ENCODE measurements at places on chromosomes 2 and 18.

- no peak for DNase-seq
These were observed 23.2 kb downstream of the METTL8 start for GRCh38 chr2:171410624-171411023.

- no peak for DNase-seq
These were observed 31.4 kb upstream of the B3GNT7 start for GRCh38 chr2:231364061-231364460.

GRCh38 chr2:140185076-140185475, 1404.9 kb upstream of the NXPH2 start:
- DNase-seq = no peak

- no peak for DNase-seq
These were observed 32.3 kb downstream of the ADCYAP1 start for GRCh38 chr18:936941-937340.

- DNase-seq = no peak
These were observed 15.8 kb upstream of the SEMA4C start for GRCh38 chr2:96885432-96886347.

- DNase-seq = no peak
These were observed 128.1 kb upstream of the AQP4 start for GRCh38 chr18:26993568-26993967.

All from stimulated activated CD8-positive, alpha-beta memory T cell treated with anti-CD3 and anti-CD28 coated beads, Interleukin-4, amount 100 ng/mL, for 4 hours (primary cell).